ENCODE measurements at places on chromosomes 3 and 15.
A peak's percentile ranks its signal among the peaks of the same experiment; 100 is the strongest.

- peak; percentile 70 for DNase-seq
Measured at GRCh38 chr3:137692803-137693431, 71.2 kb upstream of the SOX14 start.

DNA sequence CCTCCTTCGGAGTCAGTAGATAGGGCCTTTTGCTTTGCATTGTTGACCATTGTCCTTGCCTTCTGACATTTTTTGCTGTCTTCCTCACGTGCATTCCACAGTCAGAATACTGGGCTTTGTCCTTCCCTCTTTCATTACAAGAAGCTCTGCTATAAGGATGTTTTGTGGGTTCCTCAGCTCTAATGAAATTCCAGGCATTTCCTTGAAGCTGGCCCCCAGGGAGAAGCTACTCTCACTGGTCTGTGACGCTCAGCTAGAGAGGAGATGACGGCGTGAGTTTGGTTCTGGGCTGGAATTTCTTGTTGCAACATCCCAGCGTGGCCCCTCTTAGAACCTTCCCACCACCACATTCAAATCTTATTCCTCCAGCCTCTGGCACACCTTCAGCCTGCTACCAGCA is 210.2 kb downstream of the TJP1 start:
- DNase-seq = peak; percentile 31

GRCh38 chr3:4548356-4548755 is 55.2 kb downstream of the ITPR1 start:
- no peak for DNase-seq

- no peak for DNase-seq
Measured at GRCh38 chr3:98573181-98573728, 20.2 kb downstream of the CPOX start.

GRCh38 chr3:120664926-120665325 is 17.1 kb downstream of the HGD start:
- DNase-seq = no peak

GRCh38 chr3:1406250-1406649 is 313.4 kb downstream of the CNTN6 start:
- no peak for DNase-seq

DNA sequence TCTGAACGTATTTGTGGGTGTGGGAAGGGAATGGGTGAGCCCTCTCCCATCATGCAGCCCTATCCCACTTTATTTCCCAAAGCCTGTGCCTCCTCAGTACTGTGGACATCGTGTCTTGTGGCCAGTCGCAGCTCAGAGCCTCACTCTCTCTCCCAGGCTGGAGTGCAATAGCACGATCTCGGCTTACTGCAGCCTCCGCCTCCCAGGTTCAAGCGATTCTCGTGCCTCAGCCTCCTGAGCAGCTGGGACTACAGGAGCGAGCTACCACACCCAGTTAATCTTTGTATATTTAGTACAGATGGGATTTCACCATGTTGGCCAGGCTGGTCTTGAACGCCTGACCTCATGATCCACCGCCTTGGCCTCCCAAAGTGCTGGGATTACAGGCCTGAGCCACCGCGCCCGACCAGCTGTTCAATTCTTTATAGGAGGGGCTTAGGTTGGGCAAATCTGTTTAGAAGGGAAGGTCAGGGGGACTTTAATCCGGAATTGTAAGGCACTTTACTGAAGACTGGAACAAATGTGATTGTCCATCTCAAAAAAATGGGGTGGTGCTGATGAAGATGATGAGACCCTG is 42.7 kb upstream of the BDH1 start:
- no peak for DNase-seq

- no peak for DNase-seq
Measured at GRCh38 chr3:78798266-78798832, 969.4 kb downstream of the ROBO1 start.

DNA sequence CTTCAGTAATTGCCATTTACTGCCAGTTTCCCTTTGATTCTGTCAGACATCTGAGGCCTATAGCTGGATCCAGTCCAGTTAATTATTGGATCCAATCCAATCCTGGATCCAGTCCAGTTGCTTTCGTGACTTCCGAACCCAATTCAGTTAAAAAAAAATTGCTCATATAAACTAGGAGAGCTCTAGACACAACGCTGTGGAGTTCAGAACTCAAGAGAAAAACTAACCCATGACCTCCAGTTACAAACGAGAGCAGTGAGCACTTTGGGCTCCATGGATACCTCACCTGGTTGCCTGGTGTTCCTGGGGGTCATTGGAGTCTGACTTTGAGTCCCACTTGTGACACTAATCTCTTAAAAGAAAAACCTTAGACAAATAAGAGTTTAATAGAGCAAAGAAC is 269.8 kb downstream of the THSD4 start:
- no peak for DNase-seq

- DNase-seq = peak; percentile 54
Measured at GRCh38 chr15:45134682-45135604, 5.1 kb downstream of the DUOX1 start.

GRCh38 chr15:65393557-65393956 is 15.8 kb upstream of the IGDCC3 start:
- no peak for DNase-seq

GRCh38 chr15:86919581-86919980 is 839.9 kb downstream of the AGBL1 start:
- DNase-seq = no peak

DNA sequence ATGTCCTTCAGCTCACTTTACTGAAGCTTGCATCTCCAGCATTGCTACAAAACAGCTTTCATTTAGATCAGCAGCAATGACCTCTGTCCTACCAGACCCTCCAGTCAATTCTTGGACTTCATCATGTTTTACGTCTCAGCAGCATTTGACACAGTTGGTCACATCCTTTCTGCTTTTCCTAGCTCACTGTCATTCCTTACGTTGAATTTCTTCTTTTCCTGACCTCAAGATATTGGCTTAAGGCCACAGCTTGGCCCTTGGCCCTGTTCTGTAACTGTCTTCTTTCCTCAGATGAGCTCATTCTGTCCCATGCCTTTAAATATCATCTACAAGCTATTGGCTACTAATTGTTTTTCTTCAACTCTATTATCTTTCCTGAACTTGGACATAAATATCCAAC is 576.2 kb upstream of the KCNMB2 start:
- DNase-seq = no peak

DNA sequence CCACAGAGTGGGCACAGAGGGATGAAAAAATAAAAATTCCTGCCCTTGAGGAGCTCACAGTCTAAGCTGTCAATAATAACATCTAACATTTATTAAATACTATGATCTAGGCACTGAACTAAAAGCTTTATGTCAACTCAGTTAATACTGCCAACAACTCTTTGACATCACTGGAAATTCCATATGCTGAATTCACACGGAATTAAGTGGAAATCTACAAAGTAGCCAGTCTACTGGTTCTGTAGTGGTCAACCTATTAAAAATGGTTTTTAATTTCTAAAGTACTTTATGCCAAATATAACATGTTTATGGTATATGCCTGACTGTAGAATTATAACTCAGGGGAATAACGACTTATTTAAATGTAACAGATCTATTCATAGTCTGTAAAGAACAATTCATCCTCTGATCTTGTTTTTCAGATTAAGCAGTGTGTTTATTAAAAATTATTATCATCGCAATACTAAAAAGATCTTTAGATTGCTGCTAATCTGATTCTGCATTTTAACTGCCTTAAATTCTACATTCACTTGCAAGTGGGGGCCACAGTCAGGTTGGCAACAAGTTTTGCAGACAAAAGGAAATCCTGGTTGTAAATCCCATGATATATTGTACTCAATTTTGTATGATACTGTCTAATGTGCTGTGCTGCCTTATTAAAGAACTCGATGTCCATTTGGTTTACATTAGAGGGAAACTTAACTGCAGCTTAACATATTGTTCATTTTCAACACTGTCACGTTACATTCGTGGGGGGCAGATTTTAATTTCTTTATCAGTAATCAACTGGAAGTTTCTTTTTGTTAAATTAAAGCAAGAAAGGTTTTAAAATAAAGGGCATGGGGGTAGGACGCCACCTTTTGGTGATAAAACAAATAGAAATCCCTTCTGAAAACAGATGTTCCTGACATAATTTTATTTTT is 2.6 kb upstream of the FOXP1 start:
- no peak for DNase-seq

DNA sequence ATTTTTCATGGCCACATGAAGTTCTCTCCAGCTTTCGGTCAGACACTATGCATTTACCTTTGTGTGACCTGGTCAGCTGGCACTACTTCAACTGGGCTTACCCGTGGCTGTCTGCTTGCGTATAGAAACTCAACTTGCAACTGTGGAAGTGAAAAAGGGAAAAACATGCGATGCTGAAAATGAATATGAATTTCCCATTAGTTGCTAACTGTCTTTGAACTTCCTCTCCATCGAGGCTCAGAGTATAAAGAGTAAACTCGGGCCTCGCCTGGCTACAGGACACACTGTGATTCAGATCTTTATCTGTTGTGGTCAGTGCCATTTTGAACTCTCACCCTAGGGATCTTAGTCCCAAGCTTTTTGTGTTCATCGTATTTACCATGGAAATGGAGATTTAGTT is 26.8 kb downstream of the NFKBIZ start:
- DNase-seq = no peak

DNA sequence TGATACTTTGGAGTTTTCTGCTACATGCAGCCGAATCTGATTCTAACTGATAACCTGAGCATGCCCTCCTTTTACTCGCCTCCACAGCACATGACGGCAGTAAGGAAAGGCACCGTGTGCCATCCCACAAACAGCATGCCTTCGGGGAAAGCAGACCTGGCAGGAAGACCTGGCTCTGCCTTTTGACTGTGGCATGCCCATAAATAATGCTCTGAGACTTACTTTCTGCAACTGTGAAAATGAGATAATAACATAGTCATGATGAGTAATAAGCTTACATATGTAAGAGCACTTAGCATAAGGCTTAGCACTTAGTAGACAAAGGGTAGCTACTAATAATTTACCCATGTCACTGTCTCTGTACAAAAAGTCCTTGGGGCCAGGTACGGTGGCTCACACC is 32.9 kb downstream of the MTHFS start:
- no peak for DNase-seq

- no peak for DNase-seq
Measured at GRCh38 chr3:81375921-81376320, 385.5 kb downstream of the GBE1 start.

DNA sequence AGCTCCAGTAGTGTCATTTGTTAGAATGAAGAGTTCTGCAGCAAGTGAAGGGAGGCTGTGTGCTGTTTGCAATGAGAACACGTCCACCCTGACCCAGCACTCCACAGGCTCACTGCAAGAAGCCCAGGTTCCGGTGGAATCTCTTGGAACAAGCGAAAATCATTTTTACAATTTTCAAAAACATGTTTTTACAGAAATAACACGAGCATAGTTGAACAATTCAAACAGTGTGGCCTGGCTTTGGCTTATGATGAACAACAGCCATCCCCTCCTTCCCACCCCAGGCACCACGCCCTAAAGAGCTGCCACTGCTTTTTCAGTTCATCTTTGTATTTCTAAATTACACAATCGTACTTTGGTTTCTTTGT is 59.5 kb upstream of the KY start:
- no peak for DNase-seq
